ENCODE measurements at places on chromosomes 2 and 18.

DNA sequence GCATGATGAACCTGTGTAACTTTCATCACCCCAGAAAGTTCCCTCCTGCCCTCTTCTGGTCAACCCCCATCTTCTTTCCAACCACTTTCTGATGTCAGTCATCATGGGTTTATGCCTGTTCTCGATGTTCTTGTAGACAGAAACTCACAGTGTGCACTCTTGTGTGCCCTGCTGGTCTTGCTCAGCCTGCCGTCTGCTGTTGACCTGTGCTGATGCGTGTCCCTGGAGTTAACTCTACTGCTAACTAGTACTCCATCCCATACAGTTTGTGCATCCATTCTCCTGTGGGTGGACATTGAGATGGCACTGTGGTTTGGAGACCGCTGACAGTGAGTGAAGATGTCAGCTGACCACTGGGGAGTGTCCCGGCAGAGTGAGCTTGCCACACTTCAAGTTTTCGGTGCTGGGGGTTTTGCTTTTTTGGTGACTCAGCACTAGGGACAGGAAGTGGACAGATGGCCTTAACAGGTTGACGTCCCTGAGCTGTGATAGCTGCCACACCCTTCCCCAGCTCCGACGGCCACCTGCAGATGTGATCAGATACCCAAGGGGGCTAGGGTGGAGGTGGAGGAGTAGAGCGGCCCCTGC lies 14.8 kb downstream of the KLHL29 start:
- DNase-seq, result no peak

GRCh38 chr2:182852801-182853200 lies 13.6 kb downstream of the FRZB start:
- DNase-seq, result no peak

DNA sequence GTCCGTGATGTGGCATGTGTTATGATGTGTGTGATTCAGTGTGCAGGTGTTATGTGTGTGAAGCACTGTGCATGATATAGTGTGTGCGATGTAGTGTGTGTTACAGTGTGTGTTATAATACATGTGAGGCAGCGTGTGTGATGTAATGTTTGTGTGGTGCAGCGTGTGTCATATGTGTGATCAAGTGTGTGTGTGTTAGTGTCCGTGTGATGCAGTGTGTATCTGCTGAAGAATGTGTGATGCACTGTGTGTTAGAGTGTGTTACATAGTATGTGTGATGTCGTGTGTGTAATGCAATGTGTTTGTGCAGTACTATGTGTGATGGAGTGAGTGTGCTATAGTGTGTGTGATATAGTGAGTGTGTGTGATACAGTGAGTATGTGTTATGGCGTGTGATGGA lies 182.8 kb upstream of the SOX11 start:
- DNase-seq, result no peak

DNA sequence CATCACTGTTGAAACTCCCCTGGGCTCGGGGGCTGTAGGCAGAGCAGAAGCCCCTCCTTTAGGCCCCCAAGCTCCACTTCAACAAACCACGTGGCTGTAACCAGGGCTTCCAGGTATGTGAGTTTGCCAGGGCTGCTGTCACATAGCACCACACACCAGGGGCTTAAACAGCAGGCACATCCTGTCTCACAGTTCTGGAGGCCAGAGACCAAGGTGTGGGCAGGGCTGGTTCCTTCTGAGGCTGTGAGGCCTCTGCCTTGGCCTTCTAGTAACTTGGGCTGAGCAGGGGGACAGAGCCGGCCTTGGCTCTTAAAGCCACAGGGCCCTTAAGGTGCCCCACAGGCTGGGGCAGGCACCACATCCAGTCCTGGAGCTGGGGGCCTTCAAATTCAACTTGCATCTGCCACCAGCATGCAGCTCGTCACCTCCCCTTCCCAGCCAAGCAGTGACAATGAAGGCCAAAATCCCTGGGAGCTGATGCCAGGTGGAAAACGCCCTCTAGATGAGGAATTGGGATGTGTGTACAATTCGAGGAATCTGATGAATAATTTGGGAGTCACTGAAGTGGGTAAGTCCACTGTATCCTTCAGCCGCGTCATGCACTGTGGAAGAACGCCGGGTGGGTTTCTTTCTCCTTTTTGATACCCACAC lies 104.2 kb upstream of the ODC1 start:
- DNase-seq, result no peak

- DNase-seq, result peak; percentile 71
These were observed 156.1 kb upstream of the ID2 start for GRCh38 chr2:8525582-8526402.

DNA sequence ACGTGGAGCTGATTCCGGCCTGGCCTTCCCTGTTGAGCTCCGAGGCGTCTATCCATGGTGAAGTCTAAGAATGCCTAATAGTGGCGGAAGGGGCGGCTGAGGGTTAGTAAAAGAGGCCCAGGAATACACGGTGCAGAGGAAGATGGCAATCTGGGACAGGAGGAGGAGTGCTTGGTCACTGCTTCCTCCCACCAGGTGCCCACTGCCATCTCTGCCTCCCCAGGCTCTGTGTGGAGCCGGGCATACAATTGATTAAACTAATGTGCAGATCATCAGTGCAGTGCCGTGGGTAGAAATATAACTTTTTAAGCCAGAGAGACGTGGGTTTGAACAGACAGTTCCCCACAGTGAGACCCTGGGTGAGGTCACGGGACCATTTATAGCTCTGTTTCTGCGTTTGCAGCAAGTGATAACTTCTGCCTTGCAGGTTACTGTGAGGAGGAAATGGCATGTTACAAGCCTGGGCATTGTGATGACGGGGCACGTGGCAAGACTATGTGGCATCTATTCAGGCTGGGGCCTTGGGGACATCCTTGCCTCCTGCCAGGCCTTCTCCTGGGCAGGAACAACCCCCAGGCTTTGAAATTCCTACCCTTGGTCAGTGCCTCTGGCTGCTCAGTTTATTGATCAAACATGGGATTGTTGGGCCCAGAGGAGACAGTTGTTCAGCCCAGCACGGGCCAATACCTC lies 204.9 kb downstream of the ASB1 start:
- no peak for DNase-seq

DNA sequence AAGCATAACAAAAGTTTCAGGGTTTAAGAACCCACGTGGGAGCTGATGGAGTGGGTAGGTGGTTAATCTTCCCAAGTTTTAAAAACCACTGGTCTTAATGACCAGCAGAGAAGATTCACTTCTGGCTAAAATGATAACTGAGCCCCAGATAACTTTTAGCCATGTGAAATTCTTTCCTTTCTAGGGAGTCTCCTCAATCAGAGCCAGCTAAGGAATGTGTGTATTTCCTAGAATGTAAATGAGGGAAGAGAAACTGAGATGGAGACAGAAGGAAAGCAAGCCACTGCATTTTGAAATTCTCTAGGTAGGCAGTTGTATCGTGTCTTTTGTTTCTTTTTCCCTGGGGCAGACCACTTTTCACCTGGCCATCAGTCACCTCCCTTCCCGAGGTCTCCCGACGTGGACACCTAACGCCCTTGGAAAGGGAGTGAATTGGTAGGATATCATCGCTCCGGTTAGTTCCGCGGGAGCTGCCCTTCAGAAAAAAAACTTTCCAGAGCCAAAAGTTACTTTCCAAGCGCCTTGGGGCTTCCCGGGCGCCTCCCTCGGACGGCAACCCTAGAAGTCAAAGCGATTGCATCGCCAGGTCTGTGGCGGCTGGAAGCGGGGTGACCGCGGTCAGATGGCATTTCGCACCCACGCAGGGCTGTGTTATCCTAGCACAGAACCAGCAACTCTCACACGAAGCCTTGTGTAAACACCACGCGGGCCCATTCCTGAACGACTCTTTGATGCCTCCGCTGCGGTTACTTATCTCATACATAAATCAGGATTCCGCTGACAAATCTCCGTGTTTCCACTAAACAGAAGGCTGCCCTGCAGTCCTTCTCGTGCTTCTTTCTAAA lies 1.3 kb downstream of the COLEC12 start:
- no peak for DNase-seq

- no peak for DNase-seq
These were observed 25.2 kb downstream of the PSD4 start for GRCh38 chr2:113198790-113199612.

Data from NCI-H2107 (cell line).